Mesenteric fat pad (tissue), 1 donor: ENCODE measurements at places on chromosomes 2 and 18. TPM values are rescaled to one million over a fixed set of nuclear protein-coding genes. Genes with fewer than 3 reads are reported as not detected.

DNA sequence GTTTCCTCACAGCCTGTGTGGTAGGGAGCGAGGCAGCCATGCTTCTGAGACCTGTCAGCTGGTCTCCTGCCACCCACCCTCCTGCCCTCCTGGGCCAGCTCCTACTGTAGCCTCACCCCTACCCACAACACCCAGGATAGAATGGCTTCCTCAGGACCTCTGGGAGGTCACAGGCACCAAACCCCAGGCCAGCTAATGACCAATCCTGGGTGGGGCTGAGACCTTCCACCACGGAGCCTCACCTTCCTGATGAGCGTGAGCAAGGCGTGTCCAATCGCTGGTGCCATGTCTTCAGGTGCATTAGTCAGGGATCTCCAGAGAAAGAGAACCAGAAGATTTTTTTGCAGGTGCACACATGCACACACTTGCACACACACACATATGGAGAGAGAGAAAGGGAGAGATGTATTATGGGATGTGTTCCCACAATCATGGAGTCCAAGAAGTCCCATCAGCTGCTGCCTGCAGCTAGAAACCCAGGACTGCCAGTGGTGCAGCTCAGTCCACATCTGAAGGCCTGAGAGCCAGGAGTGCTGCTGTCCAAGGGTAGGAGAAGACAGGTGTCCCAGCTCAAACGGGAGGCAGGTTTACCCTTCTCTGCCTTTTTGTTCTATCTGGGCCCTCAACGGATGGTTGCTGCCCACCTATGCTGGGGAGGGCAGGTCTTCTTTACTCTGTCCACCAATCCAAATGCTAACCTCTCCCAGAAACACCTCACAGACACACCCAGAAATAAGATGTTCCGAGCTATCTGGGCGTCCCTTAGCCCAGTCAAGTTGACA is 70.4 kb upstream of the HDAC4 start:
- peak; percentile 59 for DNase-seq

DNA sequence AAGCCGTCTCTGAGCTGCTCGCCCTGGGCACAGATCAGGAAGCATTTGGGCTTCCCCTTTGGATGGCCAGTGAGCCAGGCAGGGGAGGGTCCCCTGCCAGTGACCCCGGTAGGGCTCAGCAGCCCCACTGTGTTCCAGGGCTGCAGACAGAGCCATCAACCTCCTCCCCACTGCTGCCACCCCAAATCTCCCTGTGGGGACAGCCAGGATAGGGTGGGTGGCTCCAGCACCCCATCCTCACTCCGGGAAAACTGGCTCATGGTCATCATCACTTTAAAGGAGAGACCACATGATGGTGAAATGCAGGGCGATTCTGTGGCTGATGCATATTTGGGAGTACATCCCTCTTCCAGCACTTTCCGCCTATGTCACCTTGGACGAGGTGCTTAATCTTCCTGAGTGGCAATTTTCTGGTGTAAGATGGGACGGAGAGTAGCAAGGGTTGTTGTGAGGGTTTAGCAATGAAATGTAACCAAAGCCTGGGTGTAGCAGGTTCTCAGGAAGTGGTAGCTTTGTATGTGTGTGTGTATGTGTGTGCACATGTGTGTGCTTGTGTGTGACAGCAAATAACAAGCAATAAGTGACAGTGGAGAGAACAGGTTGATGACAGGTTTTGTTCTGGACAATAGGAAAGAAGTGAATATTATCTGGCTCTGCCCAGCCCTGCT is 61.8 kb downstream of the ACAA2 start:
- DNase-seq, result peak; percentile 53

Gene REG3G
- not detected for total RNA-seq

GRCh38 chr18:10798727-10799550 is 273.1 kb downstream of the NAPG start:
- DNase-seq, result no peak

DNA sequence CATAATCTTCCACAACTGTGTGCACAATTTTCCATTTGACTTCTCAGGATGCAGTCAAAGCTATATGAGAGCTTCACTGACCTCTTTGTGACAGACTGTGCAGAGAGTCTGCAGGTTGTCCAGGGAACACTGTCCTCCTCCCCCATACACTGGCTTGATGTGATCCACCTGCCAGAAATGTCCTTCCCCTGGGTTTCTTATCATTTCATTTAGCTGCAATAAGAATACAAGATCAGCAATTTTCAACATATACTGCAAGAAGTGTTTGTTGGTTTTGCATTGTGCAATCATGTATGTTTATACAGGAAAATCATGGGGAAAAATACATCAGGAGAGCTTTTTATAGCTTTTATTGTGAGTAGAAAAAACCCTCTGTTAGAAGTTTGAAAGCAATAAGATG is 150.7 kb downstream of the RAB3GAP1 start:
- no peak for DNase-seq
